AML-193 (cell line): ENCODE measurements at places on chromosomes 3 and 15.
A peak's percentile ranks its signal among the peaks of the same experiment; 100 is the strongest.

- DNase-seq: peak; percentile 34
These were observed 10.6 kb upstream of the MINDY2 start for GRCh38 chr15:58760385-58761009.

GRCh38 chr3:155031186-155031585 lies 48.9 kb upstream of the MME start:
- no peak for DNase-seq

DNA sequence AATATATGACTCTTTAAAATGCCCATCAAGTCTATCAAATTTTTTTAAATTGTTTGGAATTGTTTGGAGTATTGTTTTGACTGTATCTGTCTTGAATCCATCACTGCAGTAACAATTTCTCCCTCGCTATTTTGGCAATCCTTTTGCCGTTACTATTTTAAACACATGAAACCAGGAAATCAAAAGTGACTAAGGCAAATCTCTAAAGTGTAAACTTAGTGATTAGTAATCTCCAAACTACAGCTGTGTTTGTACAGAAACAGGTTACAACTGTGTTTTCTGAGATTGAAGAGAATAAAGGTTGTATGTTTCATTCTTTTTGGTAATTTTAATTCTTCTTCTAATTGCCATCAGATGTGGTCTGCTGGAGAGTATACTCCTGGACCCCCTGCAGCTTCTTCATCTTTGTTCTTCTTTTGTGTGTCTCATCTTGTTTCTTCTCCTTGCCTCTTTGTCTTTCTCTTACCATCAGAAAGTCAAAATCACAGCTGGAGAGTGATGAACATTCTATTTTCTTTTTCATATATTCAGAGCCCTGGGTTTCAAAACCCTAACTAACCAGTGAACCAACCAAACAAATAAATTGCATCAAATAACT lies 465.4 kb downstream of the RBMS3 start:
- DNase-seq: no peak

DNA sequence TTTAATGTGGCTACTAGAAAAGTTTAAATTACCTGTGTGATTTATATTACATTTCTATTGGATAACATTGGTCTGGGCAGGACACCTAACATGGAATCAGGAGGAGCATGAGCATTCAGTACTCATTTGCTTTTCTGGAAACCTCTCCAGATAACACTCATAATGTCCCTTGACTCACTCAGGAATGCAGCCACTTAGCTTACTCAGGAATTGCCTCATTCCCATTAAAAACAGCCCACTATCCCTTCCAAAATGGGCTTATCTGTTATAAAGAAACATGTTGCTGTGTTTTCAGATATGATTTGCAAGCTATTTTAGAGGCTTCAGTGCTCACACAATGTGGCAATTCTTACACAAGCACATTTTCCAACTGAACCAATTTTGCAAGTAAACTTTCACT lies 17.1 kb downstream of the GBE1 start:
- DNase-seq: no peak
